Muscle of back (tissue), 13 donors: ENCODE measurements at places on chromosomes 11 and 22. TPM values are rescaled to one million over a fixed set of nuclear protein-coding genes. Genes with fewer than 3 reads are reported as not detected.

- DNase-seq, result no peak
These were observed 29.0 kb upstream of the KCNQ1OT1 start for GRCh38 chr11:2728663-2729332.

GRCh38 chr11:67605231-67606011 lies 1.3 kb upstream of the NDUFV1 start:
- DNase-seq, result no peak

DNA sequence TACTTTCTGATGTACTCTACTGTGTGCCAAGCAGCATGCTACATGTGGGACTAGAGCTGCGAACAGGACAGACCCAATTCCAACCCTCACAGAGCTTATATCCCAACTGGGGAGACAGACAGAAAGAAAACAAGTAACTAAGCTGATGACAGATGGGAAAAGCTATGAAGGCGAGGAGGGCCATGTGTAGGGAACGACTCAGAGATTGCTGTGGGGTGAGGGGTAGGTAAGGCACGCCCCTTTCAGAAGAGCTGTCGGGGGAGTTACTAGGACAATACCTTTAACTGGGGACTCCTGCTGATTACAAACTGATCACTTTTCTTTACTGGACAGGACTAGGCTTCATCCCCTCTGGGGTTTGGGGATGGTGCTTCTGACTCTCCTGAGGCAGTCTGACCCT lies 48.9 kb downstream of the ST3GAL4 start:
- no peak for DNase-seq

DNA sequence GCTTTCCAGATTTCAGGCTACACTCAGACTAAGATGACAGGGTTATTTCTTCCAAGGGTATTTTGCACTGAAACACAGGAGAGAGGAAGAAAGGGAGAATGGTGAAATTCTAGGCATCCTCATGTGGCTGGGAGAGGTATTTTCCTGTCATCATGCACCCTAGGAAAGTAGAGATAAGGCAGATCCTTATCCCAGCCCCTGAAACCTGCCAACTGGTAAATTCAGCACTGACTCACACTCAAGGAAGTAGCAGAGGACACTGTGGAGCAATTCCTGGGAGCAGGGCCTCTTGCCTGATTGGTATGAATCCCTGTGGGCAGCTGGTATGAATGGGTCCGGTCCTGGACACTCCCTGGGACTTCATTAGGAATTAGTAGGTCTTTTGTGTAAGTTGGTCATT lies 37.6 kb upstream of the SLC5A1 start:
- DNase-seq, result no peak

- no peak for DNase-seq
These were observed 5.4 kb downstream of the TMPRSS13 start for GRCh38 chr11:117923773-117924172.

- DNase-seq, result no peak
These were observed 257.7 kb downstream of the SOX6 start for GRCh38 chr11:16098526-16099205.

GRCh38 chr11:121351083-121351630 lies 58.6 kb downstream of the SC5D start:
- DNase-seq, result no peak

- DNase-seq, result no peak
These were observed 16.4 kb downstream of the KIAA0930 start for GRCh38 chr22:45224331-45224730.

DNA sequence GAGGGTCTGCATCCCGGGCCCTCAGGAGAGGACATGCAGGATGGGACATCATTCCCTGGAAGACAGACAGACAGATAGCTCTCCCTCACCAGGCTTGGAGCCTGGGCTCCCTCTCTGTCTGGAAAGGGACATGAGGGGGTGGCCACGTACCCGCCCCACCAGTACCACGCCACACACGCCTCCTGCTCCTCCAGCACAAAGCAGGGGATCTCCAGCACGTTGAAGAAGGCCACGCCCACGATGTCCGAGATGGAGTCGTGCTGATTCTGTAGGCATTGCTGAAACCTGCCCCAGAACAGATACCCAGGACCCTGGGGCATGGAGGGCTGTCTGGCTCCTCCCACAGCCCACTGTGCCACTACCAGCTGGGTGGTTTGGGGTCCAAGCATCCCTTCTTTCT lies 2.2 kb downstream of the PLA2G3 start:
- no peak for DNase-seq

GRCh38 chr22:19149047-19149883 lies 827 bp downstream of the GSC2 start:
- no peak for DNase-seq

GRCh38 chr11:117529816-117530215 lies 202.2 kb downstream of the CEP164 start:
- no peak for DNase-seq

- no peak for DNase-seq
These were observed 136.0 kb downstream of the C11orf58 start for GRCh38 chr11:16874275-16874975.

- DNase-seq, result no peak
These were observed 550 bp downstream of the FBLN1 start for GRCh38 chr22:45503050-45503815.

- no peak for DNase-seq
These were observed 3.7 kb upstream of the OR5AR1 start for GRCh38 chr11:56659755-56660154.

GRCh38 chr11:65767406-65767805 lies 13.4 kb downstream of the AP5B1 start:
- DNase-seq, result no peak

DNA sequence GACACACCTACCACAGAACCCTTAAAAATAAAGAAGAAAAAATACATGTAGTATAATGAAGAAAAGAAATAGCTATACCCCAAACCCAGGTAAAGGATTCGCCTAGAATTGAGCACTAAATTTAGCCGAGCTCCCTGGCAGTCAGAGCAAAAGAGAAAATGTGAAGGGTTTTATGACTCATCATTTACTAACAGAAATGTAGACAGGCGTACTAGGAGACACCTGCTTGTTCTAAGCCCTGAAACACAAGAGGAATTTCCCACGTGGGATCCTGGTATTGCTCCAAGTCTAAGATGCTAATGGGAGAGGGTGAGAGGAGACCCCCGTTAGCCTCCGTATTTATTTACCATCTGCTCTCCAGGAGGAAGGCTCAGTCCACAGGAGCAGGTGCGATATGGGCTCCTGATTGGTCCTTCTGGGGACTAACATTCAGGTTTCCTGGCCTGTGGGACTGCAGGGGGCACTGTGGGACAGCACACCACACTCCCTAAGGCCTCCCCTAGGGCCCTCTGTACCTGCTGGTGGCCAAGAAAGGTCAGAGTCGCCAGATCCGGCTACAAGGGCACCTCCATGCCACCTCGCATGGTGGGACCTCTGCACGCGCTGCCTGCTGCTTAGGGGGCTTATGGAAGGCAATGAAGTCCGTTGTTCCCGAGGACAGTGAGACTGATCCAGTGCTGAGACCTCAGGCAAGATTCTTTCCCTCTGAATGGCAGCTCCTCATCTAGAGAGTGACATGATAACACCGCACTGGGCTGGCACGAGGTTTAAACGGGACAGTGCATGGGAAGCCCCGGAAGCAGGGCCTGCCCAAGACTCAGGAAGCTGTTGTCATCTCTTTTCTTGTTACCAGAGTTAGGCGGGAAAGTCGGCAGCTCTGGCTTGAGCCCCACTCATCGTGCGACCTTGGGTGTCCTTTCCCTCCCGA lies 25.8 kb downstream of the KCNC1 start:
- peak; percentile 33 for DNase-seq

DNA sequence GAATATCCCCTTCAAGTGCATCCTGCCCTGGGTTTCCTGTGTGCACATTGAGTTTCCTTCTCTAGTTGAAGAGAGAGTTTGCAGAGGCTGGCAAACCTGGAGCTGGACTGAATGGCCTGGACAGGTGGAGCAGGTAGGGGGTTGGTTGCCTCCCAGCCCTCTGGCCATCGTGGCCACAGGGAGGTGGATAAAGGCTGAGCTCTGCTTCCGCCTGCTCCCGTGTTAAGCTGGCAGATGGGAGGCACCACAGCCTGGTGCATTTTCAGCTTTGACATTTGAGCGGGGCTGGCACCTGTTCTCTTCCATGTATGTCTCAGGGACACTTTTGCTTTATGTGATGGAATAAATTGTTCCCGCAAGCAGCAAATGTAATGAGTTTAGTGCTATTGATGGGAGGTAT lies 11.1 kb downstream of the MICAL2 start:
- no peak for DNase-seq

- no peak for DNase-seq
These were observed 1.6 kb downstream of the MARK2 start for GRCh38 chr11:63840356-63841060.

Gene TMEM135
- polyA plus RNA-seq, result 13.5 TPM

Gene FOLR1
- polyA plus RNA-seq, result 3.4 TPM

Gene TRIM29
- polyA plus RNA-seq, result 0.38 TPM

Gene HEPHL1
- not detected for polyA plus RNA-seq

Gene E2F8
- 14.0 TPM for polyA plus RNA-seq

Gene CARD16
- polyA plus RNA-seq, result 12.6 TPM

Gene HORMAD2
- polyA plus RNA-seq, result not detected

Gene RDX
- polyA plus RNA-seq, result 78.4 TPM

Gene PYGM
- polyA plus RNA-seq, result 152 TPM

Gene CCDC116
- 0.71 TPM for polyA plus RNA-seq

Gene NXPE1
- not detected for polyA plus RNA-seq
